Umbilical cord (tissue), 2 donors: ENCODE measurements at places on chromosomes 7 and 10.

DNA sequence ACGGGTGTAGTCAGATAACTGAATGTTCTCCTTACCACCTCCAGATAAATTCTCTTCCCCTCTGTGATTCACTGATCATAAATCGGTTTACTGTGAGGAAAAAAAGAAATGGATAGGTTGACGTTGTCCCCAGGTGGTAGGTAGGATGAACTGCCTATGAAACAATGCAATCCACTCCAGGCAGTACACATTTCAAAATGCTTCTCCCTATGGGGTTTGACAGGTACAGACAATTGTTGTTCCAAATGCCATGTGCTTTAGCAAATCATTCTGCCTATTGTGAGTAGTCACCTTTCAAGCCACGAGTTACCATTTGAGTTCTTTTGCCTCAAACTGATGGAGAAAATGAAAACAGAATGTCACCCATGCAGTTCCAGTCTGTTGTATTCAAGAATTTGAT is 21.8 kb downstream of the VIM start:
- no peak for DNase-seq

- DNase-seq: no peak
Measured at GRCh38 chr10:105328503-105329133, 687.5 kb downstream of the SORCS3 start.

DNA sequence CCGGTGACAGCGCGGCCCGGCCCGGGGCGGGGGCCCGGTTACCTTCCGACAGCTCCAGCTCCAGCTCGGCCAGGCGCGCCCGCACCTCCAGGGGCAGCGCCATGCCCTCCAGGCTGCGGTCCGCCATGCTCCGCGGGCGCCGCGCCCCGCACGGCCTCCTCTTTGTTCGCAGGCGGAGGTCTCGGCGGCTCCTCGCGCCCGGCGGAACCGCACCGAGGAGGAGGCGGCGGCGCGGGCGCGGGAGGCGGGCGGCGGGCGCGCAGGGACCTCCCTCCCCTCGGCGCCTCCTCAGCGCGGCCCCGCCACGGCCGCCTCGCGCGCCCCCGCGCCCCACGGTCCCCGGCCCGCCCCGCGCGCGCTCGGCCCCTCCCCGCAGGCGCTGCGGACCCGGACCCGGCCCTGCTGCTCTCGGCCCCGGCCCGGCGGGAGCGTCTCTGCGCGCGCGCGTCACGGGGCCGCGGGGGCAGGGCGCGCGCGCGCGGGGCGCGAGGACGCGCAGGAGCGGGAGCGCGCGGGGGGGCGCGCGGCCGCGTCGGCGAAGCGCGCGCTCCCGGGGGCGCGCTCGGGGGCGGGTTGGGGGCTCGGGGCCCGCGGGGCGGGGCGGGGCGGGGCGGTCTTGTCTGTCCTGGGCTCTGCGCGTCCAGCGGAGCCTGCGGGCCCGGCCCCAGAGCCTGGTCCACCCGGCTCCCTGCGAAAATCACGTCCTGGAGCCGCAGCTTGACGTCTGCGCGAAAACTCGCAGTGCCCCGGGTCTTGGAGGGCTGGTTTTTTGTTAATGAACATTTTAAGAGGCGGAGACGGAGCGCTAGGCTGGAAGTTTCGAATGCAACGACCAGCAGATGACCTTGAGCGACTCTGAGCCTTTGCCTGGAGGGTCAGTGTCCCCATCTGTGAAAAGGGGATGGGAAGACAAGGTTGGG is at the start of gene DIP2C:
DIP2C (minus strand) TSS at position 217 of the 920 bp plus-strand sequence; CDS start at position 127, 90 bp downstream.
- peak; percentile 74 for DNase-seq

- DNase-seq: no peak
Measured at GRCh38 chr7:107614425-107614824, 34.4 kb downstream of the BCAP29 start.

DNA sequence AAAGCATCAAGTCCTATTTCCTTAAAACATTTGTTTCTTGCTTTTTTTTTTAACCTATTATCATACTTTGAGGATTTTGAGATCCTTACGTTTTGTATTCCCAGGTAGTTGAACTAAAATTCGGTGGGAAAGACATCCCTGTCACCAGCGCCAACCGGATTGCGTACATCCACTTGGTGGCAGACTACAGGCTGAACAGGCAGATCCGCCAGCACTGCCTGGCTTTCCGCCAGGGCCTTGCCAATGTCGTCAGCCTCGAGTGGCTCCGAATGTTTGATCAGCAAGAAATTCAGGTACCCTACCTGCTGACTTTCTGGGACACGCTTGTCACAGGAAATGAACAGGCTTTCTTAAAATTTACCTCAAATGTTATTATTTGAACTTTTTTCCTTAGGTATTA is 83.0 kb upstream of the DNAJB6 start:
- DNase-seq: no peak

GRCh38 chr10:74539317-74539716 is 287.1 kb upstream of the KAT6B start:
- no peak for DNase-seq

- no peak for DNase-seq
Measured at GRCh38 chr7:87375662-87376435, 30.4 kb downstream of the CROT start.

DNA sequence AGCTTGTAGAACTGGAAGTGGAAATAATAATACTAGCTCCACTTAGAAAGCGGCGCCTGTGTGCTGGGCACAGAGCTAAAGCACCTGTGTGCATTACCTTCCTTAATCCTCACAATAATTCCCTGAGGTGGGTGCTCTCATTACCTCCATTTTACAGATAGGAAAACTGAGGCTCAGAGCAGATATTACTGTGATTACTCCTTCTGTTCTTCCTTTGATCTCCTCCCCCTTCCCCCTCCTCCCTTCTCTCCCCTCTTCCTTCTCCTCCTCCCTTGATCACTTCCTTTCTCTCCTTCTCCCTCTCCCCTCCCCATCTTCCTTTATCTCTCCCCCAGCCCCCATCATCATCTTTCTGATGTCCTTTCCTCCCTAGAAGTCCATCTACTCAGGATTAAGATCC is 55.0 kb downstream of the C10orf105 start:
- DNase-seq: no peak

GRCh38 chr7:132380059-132380458 is 196.2 kb downstream of the PLXNA4 start:
- peak; percentile 75 for DNase-seq

DNA sequence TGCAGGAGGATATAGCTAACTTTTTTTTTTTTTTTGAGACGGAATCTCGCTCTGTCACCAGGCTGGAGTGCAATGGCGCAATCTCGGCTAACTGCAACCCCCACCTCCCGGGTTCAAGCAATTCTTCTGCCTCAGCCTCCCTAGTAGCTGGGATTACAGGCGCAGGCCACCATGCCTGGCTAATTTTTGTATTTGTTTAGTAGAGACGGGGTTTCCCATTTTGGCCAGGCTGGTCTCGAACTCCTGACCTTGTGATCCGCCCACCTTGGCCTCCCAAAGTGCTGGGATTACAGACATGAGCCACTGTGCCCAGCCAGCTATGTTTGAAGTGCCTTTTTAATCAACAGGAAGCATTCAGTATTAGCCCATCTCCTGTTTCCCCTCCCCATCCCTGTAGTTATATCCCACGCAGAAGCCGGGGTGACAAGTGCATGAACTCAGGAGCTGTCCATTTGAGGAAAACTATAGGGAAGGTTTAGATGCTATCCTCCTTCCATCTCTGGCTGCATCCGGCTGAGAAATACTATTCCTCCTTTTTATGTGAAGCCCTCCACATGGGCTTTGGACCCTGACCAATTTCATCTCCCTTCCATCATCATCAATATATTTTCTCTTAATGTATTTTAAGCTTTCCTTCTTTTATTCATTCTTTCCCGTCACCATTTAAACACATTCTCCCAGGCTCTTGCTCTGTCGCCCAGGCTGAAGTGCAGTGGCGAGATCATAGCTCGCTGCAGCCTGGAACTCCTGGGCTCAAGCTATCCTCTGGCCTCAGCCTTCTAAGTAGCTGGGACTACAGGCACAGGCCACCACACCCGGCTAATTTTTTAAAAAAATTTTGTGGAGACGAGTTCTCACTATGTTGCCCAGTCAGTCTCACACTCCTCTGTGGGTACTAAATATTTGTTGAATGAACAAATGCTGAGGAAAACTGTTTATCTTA is 1.3 kb upstream of the POT1 start:
- DNase-seq: no peak

DNA sequence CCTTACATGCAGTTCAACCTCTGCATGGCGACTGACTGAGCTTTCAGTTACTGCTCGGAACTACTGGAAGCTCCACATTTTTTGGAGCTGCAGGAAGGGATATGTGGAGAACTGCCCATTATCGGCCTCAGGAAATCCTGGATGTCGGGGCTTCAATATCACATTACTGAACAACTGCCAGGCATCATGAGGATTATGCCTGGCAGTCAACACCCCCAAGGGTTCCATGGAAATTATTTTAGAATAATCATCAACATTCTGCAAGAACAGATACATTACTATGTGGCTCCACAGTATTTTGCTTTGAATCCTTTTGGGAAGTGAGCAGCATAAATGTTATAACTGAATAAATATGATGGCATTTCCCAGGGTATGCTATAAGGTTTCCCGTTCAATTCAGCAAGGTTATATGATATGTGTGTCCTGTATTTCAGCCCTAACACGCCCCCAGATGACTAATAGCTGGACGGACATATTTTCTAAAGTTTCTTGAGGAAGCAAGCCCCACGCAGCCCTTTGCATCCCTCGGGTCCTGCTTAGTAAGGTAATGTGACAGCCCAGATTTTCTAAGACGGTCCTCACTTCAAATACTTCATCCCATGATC is 53.0 kb upstream of the OPALIN start:
- no peak for DNase-seq

DNA sequence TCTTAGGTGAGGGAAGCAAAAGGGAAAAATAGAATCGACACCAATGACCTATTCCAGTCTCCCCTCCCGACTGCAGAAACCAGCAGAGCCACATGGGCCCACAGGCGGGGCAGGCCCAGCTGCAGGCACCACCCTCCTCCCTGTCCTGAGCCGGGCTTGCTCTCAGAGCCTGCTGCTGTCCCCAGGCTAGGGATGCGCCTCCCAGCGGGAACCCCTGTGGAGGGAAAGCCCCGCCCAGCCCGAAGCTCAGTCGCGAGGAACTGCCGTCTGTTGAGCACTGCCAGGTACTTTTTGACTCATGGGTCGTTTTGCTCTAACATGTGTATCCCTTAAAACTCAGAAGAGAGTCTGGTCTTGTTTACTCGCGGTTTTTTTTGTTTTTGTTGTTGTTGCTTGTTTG is 124.5 kb upstream of the RET start:
- DNase-seq: peak; percentile 58

DNA sequence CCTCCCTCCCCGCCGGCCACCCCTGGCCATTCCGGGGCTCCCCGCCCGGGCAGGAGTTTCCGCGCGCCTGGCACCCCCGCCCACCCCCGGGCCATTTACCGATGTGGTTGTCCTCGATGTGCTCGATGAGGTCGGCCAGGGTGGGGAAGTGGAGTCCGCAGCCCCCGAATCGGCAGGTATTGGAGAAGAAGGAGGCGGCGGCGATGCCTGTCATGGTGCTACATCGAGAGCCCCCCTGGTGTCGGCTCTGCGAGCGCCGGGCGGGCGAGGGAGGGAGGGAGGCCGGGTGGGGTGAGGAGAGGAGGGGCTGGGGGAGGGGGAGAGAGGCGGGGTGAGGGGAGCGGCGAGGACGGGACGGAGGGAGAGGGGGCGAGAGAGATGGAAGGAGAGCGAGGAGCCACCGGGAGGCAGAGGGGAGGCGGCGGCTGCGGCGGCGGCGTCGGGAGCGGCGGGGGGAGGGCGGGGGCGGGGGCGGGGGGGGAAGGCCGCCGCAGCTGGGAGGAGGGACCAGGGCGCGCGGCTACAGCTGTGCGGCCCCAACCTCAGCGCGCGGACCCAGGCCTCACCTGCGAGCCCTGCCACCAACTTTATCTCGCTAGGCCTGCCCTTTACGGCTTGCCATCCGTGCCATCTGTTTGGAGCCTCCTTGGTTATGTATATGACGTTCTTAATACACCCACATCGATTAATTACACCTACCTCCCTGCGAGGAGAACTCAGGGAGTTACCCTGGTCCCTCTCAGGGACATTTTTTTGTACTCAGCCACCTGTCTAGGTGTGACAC is at the start of gene JAZF1:
JAZF1 (minus strand) TSS at position 432 of the 784 bp plus-strand sequence.
- peak; percentile 72 for DNase-seq

- no peak for DNase-seq
Measured at GRCh38 chr7:55550010-55550663, 22.2 kb downstream of the VOPP1 start.

GRCh38 chr10:131979336-131979735 is 2.4 kb downstream of the BNIP3 start:
- DNase-seq: no peak
